GM12864 (cell line): ENCODE measurements at places on chromosomes 2 and 18.
A peak's percentile ranks its signal among the peaks of the same experiment; 100 is the strongest.

- DNase-seq: no peak
Measured at GRCh38 chr2:182066400-182067087, 80.9 kb downstream of the PPP1R1C start.

GRCh38 chr2:201197781-201198180 lies 14.8 kb downstream of the CASP10 start:
- no peak for DNase-seq

DNA sequence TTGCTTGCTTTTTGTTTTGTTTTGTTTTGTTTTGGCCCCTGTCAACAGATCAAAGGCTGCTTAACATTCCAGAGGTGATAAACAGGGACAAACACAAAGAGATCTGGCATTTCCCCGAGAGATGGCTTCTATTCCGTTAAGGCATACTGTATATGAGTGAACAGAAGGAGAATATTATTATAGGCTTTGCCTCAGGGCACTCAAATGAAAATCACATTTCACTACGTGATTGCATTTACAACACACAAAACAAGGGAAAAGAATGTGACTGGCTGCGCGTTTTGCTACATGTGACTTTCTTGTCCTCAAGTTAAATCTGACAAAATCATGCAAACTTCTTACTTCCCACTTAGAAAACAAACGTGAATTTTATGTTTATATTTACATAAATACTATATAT lies 1037.9 kb upstream of the DDX18 start:
- no peak for DNase-seq

DNA sequence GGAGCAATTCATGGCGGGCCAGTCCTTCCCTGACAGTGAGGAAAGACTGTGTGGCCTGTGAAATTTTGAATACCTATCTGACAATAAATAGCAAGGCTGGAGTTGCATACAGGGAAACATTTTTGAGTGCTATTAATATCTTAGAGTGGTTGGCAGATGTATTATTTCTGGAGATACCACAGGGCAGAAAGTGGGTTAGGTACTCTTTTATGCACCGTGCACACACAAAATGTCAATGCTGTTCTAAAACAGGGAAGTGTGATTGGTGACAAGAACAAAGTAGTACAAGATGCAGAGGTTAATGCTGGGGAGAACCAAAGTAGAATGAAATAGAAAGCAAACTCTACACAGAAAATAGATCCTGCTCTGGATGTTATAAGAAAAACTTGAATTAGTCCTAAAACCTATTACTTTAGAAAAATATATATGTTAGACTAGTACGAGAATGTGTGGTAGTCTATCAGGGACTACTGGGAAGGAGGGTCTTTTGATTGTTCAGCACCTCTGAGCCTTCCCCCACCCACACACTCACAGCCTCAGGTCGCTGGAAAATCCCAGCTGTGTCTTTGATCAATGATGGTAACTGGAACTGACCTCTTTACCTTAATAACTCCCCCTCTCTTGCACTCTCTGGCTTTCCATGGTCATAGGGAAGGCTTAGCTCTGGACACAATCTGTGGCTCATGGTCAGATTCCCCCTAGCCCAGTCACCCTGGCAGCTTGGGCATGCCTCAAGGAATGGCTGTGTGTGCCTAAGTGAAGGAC lies 58.2 kb downstream of the SERPINB8 start:
- DNase-seq: no peak

DNA sequence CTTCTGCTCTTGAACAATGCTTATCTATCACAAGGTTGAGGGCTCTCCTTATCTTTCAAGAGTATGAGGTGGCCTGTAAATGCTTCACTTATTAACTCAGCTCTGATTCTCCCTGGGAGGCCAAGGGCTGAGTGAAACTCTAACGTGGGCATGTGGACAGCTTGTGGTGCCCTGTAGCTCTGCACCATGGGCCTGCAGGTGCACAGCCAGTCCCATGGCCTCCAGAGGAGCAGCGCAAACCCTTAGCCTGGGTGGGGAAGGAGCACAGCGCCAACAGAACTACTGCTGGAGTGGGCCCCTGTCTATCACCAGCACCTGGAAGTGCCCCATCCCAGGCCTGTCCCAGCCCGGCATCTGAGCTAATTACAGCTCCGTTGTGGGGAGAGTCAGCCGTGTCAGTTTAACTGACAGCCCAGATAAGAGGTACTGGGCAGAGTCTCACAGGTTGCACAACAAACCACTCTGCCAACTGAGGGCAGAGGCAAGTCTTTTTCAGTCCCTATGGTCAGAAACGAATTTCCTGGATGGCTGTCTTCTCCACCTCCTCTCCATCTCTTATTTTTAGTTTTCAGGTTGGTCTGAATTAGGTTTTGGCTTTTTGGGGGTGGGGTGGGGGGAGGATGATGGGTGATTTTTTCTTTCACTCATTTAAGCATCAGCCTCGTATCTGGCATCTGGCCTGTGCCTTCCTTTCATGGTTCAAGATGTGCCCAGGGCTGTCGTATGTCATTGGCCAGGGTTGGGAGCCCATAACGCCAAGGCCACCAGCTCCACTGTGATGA lies 219.5 kb downstream of the BCL2 start:
- no peak for DNase-seq

- DNase-seq: no peak
Measured at GRCh38 chr2:171923206-171923605, 945 bp downstream of the HAT1 start.

GRCh38 chr2:164835302-164835701 lies 6.3 kb downstream of the COBLL1 start:
- no peak for DNase-seq

- DNase-seq: no peak
Measured at GRCh38 chr2:55970500-55970899, 46.9 kb upstream of the EFEMP1 start.

GRCh38 chr2:24558781-24559472 lies 67.9 kb downstream of the NCOA1 start:
- DNase-seq: no peak

DNA sequence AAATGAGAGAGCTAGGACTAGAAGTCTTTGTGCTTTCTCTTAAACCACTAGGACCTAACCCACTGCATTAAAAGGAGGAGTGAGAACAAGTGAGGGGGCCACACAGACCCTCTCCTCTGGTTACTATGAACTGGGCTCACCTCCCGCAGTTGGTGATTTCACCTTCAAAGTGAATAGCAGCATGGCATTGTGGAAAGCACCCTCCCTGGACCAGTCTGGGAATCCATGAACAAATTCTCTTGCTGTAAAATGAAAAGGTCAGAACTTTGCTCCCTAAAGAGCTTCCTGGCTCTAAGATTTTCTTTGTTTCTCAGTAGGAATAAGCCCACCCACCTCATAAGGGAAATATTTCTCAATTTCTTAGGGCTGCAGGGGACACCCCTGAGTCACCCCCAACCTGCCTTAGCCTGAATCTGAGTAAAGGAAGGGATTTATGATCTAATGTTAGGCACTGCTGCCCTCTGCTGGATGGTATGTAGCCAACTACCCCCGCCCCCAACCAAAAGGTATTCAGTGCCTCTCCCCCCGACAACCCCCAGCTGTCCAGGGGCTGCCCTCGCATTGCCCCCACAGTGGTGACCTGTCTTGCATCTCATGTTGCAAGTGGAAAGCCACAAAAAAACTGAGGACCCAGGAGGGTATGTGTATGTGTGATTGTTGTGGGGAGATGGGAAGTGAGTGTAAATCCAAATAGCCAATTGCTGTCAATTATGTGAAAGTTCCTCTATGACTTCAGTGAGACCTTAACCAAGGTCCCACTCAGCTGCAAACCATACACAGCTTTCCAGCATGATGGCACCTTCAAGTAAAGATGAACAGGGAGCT lies 230.9 kb upstream of the SLC14A2 start:
- DNase-seq: peak; percentile 29

DNA sequence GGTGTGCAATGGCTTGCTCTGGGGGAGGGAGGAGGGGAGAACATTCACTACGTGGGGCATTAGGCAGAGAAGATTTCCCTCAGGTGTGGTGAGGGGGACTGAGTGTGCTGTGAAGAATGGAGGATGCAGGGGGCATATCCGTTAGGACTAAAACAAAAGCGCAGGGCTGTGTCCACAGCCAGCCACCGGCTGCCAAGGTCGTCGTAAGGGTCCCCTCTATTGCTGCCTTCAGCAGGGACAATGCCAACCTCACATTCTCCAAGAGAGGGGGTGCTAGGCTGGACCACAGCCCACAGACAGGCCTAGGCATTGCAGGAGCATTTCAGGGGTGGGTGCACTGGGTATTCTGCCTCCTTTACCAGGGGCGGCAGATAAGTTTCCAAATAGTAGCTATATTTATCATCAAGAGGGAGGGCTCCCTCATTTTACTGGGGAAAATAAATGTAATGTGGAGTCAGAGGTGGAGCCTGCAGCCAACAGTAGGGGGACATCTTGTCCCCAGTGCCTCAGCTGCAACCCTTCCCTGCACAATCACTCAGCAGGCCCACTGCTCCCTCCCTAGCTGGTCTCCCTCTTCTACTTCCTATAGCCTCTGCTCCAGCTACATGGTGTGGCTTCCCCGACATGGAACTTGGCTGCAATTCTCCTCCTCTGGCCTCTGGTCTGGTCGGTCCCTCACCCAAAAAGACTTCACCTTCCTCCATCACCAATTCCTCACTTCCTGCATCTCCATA lies 74.9 kb upstream of the OTOF start:
- no peak for DNase-seq

DNA sequence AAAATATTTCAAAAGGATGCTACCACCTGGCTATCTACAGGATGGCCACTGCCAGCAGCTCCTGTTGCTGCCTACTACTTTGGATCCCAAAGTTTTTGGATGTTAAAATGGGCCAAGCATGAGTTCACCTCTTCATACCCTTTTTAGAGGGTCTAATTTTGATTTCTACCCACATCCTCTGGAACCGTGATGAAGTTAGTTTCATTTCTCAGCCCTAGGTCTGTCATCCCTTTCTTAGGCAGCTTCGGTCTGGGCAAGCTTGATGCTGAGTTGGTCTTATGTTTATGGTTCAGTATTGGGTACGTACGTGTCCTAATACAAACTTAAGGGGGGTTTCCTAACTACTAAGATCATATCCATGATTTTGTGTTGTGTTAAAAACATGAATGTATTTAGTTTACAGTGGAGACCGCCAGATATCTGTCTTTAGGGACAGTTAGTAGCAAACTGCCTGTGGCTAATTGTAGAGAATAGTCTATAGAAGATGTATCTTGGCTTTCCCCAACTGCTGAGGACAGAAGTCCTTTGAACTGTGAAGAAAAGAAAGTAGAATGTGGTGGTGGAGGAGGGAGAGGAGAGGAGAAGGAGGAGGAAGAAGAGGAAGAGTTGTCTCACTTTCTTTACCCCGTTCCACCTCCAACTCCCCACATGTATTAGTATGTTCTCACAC lies 184.9 kb downstream of the UBE2E3 start:
- peak; percentile 70 for DNase-seq
